ENCODE measurements at places on chromosomes 3 and 15.

GRCh38 chr3:25403968-25404367 lies 24.1 kb upstream of the RARB start:
- no peaks in the 10 kb centered on the region for H3K4me1 ChIP-seq
- H3K27ac ChIP-seq = no peak overlapping the region
- no peak overlapping the region for H3K4me3 ChIP-seq
- DNase-seq = no peak
- no peaks in the 10 kb centered on the region for H3K27me3 ChIP-seq

DNA sequence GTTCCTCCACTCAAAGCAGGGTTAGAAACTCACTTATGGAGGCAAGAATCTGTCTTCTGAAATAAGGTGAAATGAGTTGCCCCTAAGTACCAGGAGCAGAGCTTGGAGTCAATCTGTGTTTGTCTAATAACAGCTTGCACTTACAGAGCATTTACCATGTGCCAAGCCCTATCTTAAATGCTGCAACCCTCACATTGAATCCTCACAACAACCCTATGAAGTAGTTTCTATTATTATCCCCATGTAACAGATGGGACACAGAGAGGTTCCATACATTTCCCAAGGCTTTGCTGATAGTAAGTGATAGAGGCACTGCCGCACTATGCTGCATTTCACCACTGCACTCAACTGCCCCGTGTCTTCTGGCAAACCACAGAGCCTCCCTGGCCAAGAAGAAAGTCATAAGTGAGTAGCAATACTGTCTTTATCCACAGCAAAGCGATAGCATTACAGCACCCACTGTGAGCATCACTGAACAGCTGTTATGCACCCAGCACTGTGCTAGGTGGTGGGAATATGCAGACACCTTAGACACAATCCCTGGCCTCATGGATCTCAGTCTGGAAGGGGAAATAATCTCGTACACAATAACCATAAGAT lies 141.5 kb downstream of the SSR3 start:
- no peak for DNase-seq
- H3K27me3 ChIP-seq = no peaks in the 10 kb centered on the region
- H3K27ac ChIP-seq = no peak overlapping the region
- H3K36me3 ChIP-seq = no peaks in the 10 kb centered on the region
- H3K4me1 ChIP-seq = no peaks in the 10 kb centered on the region

- no peaks in the 10 kb centered on the region for H3K4me1 ChIP-seq
- H3K27me3 ChIP-seq = no peaks in the 10 kb centered on the region
- H3K36me3 ChIP-seq = no peaks in the 10 kb centered on the region
- DNase-seq = no peak
Measured at GRCh38 chr15:82312586-82313349, 36.5 kb downstream of the GOLGA6L10 start.

- no peaks in the 10 kb centered on the region for H3K4me1 ChIP-seq
- H3K27me3 ChIP-seq = no peaks in the 10 kb centered on the region
- no peak for DNase-seq
- H3K4me3 ChIP-seq = no peak overlapping the region
- H3K27ac ChIP-seq = no peak overlapping the region
- H3K36me3 ChIP-seq = no peaks in the 10 kb centered on the region
Measured at GRCh38 chr15:47897525-47897924, 180.2 kb downstream of the SEMA6D start.

DNA sequence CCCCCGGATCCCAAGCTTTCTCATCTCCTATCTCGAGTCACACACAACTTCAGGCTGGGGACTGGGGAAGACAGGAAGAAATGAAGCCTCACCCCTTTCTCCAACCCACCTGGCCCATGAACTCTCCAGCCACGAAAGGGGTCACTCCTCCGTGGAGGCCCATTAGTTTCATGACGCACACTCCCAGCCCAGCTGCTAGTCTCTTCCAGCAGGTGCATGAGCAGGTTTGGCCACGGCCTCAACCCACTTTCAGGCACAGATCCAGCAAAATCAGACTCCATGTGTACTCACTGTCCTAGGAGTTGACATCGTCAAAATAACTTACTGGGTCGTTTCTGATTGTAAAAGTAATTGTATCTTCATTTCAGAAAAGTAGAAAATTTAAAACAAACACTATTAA lies 76.6 kb downstream of the C3orf70 start:
- no peaks in the 10 kb centered on the region for H3K27me3 ChIP-seq
- H3K36me3 ChIP-seq = no peaks in the 10 kb centered on the region
- H3K27ac ChIP-seq = no peak overlapping the region
- no peak overlapping the region for H3K4me3 ChIP-seq
- no peak for DNase-seq
- H3K4me1 ChIP-seq = no peaks in the 10 kb centered on the region

- no peak overlapping the region for H3K27ac ChIP-seq
- no peaks in the 10 kb centered on the region for H3K27me3 ChIP-seq
- H3K36me3 ChIP-seq = no peaks in the 10 kb centered on the region
- H3K4me3 ChIP-seq = no peak overlapping the region
- no peak for DNase-seq
Measured at GRCh38 chr3:30660656-30661055, 54.3 kb downstream of the TGFBR2 start.

DNA sequence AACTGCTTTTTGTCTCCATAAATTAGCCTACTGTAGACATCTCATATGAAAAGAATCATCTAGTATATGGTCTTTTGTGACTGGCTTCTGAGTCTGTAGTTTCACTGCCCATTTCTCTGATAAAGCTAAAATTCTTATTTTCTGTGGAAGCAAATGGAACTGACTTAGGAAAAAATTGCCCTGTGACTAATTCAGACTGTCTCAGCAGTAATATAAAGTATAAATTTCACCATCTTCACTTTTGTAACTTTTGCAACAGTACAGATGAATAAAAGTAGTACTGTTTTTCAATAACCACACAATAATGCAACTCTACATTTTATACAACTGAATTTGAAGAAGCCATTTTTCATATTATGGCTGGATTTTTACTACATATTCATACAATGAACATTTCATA lies 104.1 kb downstream of the TBC1D5 start:
- H3K4me1 ChIP-seq = no peaks in the 10 kb centered on the region
- no peak overlapping the region for H3K27ac ChIP-seq
- no peak overlapping the region for H3K4me3 ChIP-seq
- H3K36me3 ChIP-seq = no peaks in the 10 kb centered on the region
- H3K27me3 ChIP-seq = no peaks in the 10 kb centered on the region

GRCh38 chr15:63456258-63456657 lies 48.1 kb upstream of the USP3 start:
- H3K4me3 ChIP-seq = no peak overlapping the region
- no peaks in the 10 kb centered on the region for H3K36me3 ChIP-seq
- DNase-seq = no peak
- H3K27me3 ChIP-seq = no peaks in the 10 kb centered on the region
- H3K4me1 ChIP-seq = no peaks in the 10 kb centered on the region
- no peak overlapping the region for H3K27ac ChIP-seq

- no peaks in the 10 kb centered on the region for H3K36me3 ChIP-seq
- H3K27me3 ChIP-seq = no peaks in the 10 kb centered on the region
- no peaks in the 10 kb centered on the region for H3K4me1 ChIP-seq
- DNase-seq = no peak
Measured at GRCh38 chr3:73687106-73688004, 62.6 kb upstream of the PDZRN3 start.

DNA sequence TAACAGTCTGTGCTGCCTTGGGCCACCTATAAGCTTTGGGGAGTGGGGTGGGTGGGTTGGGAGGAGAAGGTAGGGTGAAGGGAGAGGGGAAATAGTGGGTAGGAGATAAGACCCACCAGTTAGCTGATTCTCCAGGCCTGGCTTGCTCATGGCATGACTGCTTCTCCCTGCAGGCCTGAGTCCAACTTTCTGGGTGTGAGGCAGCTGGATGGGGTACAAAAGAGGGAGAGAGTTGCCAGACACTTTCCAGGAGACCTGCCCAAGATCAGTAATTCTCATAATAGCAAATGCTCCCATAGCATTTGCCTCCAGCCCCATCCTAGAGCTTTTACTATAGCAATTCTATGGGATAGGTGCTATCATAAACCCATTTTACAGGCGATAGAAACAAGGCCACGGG lies 7.7 kb downstream of the CGNL1 start:
- H3K4me1 ChIP-seq = peaks cover 62% of the 10 kb centered on the region

DNA sequence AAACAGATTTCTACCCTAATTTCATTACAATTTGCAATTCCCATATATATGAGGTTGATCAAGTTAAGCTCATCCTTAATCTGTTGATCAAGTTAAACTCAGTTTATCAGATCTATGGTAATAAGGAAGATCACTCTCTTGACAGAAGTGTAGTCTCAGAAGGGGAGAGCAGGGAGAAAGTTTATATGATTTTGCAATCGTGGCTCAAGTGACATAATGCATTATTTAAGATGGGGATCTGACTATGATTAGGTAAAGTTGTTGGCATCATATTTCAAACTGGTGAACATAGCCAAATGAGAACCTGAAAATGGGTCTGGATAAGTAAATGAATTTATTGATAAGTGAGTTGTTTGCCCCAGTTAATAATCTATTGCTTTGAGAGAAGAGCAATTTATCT lies 995.3 kb downstream of the OTOL1 start:
- H3K27me3 ChIP-seq = no peaks in the 10 kb centered on the region
- H3K4me3 ChIP-seq = no peak overlapping the region
- no peak overlapping the region for H3K27ac ChIP-seq
- H3K36me3 ChIP-seq = no peaks in the 10 kb centered on the region

DNA sequence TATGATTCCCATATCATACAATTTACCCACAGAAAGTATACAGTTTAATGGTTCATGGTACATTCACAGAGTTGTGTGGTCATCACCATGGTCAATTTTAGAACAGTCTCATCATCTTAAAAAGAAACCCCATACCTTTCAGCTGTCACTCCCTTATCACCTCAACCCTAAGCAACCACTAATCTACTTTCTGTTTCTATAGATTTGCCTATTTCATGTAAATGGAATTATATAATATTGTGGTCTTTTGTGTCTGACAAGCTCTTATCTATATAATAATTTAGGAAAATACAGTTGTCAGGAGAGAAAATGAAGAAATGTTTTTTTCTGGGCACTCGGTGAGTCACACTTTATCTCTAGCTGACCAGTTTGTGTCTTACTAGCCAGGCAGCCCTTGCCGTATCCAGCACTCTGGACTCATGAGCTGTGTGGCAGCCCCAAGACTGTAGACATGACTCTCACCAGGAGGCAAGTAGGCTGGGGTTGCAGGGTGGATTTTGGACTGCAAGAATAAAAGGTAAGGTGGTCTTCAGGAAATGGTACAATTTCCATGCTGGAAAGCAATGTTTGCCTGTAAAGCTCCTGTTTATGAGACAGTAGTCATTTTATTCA lies 234.6 kb downstream of the THRB start:
- no peak overlapping the region for H3K27ac ChIP-seq
- H3K27me3 ChIP-seq = no peaks in the 10 kb centered on the region
- no peak for DNase-seq
- H3K4me3 ChIP-seq = no peak overlapping the region

DNA sequence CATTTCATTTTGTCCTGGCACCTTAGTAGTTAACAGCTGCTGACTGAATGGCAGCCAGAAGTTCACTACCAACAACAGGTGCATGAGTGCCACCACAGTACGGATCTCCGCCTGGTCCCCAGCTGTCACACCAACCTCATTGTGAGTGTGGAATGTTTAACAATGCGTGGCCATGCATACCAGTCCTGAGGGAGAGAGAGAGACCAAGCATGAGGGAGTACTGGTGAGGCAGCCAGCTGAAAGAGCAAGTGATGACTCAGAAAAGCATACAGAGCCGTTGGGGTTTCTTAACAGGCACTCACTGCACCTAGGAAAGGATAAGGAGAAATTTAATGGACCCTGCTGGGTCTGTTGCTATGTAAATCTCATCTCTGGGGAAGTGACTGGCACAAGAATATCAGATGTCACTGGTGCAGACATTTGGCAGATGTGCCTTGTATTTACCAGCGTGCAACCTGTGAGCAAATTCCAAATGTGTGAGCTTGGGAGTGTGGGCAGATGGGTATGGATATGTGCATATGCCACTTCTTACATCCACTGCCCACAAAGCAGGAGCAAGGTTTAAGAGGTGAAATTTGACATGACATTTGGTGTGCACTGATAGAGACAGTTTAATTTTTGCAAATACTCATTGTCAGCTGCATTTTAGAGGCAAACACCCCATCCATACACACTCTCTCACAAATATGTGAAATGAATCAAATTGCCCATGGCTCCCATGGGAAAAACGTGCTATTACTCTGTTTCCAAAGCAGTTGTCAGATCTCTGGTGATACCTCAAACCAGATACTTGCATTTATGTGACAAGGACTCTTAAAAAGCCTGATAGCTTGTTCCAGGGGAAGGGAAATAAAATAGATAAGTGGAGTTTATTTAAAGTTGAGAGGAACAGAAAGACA lies 245.2 kb upstream of the ARPP21 start:
- H3K27ac ChIP-seq = no peak overlapping the region
- no peak overlapping the region for H3K4me3 ChIP-seq
- H3K27me3 ChIP-seq = no peaks in the 10 kb centered on the region
- no peaks in the 10 kb centered on the region for H3K36me3 ChIP-seq
- DNase-seq = no peak

- no peaks in the 10 kb centered on the region for H3K36me3 ChIP-seq
- H3K4me3 ChIP-seq = no peak overlapping the region
- H3K27ac ChIP-seq = no peak overlapping the region
- no peak for DNase-seq
- no peaks in the 10 kb centered on the region for H3K27me3 ChIP-seq
- no peaks in the 10 kb centered on the region for H3K4me1 ChIP-seq
Measured at GRCh38 chr3:192940129-192940528, 22.5 kb upstream of the MB21D2 start.

GRCh38 chr3:194022816-194023215 lies 113.1 kb upstream of the HES1 start:
- no peak overlapping the region for H3K27ac ChIP-seq
- H3K36me3 ChIP-seq = no peaks in the 10 kb centered on the region
- no peaks in the 10 kb centered on the region for H3K27me3 ChIP-seq
- no peak overlapping the region for H3K4me3 ChIP-seq
- no peaks in the 10 kb centered on the region for H3K4me1 ChIP-seq
- no peak for DNase-seq

- H3K36me3 ChIP-seq = no peaks in the 10 kb centered on the region
- DNase-seq = no peak
- H3K27me3 ChIP-seq = no peaks in the 10 kb centered on the region
- no peak overlapping the region for H3K4me3 ChIP-seq
- H3K4me1 ChIP-seq = no peaks in the 10 kb centered on the region
- H3K27ac ChIP-seq = no peak overlapping the region
Measured at GRCh38 chr15:87817553-87817952, 439.0 kb downstream of the NTRK3 start.

DNA sequence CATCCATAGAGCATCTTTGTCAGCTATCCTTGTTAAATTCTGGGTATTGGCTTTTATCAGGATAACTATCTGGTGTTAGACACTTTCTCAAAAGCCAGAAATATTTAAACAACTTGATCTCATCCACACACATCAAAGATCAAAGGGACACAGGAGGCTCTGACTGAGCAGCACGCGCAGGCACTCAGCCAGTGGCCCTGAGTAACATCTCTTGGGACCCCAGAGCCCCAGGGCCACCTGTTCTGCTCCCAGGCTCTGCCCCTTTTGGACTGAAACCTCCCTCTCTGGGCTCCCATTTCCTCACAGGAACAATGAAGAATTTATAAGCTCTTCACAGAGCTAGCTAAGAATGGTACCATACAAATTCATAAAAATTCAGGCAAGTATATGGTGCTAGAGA lies 16.1 kb downstream of the ATP10A start:
- no peak for DNase-seq
- H3K4me3 ChIP-seq = no peak overlapping the region
- H3K27me3 ChIP-seq = no peaks in the 10 kb centered on the region
- H3K4me1 ChIP-seq = no peaks in the 10 kb centered on the region

- DNase-seq = peak; percentile 37
- H3K27ac ChIP-seq = no peak overlapping the region
- H3K4me3 ChIP-seq = no peak overlapping the region
- H3K36me3 ChIP-seq = peaks cover 58% of the 10 kb centered on the region
- H3K4me1 ChIP-seq = no peaks in the 10 kb centered on the region
Measured at GRCh38 chr3:134369861-134370596, 4.2 kb downstream of the AMOTL2 start.
